ENCODE measurements at places on chromosomes 4 and X.

- DNase-seq = peak; percentile 57
Measured at GRCh38 chrX:38717871-38718270, 83.4 kb upstream of the MID1IP1 start.

- DNase-seq = no peak
Measured at GRCh38 chr4:6492027-6492590, 19.7 kb upstream of the PPP2R2C start.

GRCh38 chr4:51830156-51830720, 12.7 kb upstream of the DCUN1D4 start:
- no peak for DNase-seq

- no peak for DNase-seq
Measured at GRCh38 chrX:98338544-98338943, 1454.8 kb downstream of the RPA4 start.

DNA sequence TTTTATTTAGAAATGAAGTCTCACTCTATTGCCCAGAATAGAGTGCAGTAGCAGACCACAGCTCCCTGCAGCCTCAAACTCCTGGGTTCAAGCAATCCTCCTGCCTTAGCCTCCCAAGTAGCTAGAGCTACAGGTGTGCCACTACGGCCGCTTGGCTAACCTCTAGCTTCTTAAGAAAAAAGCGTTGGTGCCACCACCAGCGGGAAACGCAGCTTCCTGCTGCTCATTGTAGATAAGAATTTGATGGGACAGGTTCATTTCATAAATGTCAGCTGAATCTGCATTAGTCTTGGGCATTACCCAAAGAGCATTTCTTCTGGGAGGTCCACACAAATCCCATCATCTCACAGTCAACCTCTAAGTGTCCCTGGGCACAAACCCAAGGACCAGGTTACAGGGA, 33.2 kb upstream of the NAP1L5 start:
- no peak for DNase-seq

GRCh38 chr4:1338752-1339414, 8.1 kb upstream of the UVSSA start:
- DNase-seq = no peak

- no peak for DNase-seq
Measured at GRCh38 chr4:13484749-13485221, 645 bp upstream of the RAB28 start.

GRCh38 chrX:136431625-136432024, 56.1 kb upstream of the BRS3 start:
- DNase-seq = no peak

- DNase-seq = no peak
Measured at GRCh38 chrX:154472685-154473632, 6.1 kb downstream of the LAGE3 start.

DNA sequence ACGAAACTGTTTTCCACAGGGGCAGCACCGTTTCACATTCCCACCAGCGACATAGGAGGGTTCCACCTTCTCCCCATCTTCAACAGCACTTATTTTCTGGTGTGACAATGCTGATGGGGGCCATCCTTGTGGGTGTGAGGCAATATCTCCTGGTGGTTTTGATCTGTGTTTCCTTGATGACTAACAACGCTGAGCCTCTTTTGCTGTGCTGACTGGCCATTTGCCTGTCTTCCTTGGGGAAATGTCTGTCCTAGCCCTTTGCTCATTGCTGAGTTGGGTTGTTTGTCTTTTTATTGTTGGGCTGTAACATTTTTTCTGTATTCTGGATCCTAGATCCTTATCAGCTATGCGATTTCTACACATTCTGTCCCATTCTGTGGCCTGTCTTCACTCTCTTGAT, 33.7 kb downstream of the ATP2B3 start:
- DNase-seq = no peak

DNA sequence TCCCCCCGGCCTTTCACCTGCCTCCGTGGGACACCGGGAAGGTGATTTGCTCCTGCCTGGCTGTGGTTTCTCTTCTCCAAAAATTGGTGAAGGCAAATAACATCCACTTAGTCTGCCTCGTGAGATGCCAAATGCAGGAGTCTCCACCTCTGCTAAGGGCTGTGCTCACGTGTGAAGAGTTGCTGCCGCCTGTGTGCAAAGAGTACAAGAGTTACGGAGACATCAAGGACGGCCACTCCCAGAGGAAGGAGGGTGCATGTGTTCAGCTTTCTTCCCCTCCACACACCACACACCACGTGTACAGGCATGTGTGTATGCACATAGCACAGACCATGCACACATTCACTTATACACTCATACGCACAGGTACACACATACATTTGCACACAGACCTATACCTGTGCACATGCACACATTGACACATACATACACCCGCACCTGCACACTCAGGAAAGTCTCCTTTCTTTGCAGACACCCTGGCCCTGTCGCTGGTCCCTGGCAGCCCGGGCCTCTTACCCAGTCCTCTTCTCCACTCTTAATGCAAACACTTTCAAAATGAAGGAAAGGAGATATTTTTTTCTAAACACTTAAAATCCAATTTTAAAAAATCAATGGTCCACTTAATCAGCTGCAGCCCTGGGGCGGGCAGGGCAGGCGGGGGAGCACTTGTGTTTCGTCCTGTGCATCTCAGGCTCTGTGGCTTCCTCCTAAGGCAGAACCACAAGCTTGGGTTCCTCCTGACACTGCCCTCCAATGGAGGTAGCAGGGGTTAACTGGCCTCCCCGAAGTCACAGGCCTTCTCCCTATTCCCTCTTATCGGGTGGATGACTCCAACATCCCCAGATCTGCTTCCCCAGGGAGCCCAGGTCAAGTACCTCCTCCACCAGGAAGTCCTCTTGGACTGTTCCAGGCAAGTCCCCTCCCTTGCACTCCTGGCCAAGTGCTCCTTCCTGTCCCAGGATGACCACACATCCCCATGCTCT, 103.0 kb downstream of the CPZ start:
- no peak for DNase-seq

DNA sequence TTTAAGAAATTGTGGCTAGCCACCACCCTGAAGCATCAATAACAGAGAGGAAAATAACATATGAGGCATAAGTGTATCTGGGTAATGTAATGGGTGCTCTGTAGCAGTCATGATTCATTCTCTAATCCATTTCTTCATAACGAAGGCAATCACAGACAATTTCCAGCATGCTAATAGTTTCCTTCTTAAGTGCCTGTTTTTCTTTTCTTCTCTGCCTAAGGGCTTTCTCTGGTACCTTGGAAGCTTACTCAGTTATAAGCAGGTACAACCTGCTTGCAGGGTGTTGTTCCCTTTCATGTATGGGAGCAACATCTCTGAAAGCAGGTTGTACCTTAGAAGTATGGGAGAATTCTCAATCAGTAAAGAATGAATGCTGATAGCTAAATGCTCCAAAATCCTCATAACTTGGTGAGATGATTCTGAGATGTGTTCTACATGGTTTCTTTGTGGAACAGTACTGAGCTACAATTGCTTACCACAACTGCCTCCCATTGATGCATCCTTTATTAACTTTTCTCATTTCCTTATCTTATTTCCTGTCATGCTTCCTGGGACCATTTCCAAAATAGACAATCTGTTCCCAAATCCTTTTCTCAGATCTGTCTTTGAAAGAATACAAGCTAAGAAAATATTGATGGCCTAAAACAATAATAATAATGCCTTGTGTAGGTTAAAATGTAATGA, 247.6 kb downstream of the PAPSS1 start:
- no peak for DNase-seq

- no peak for DNase-seq
Measured at GRCh38 chr4:88817740-88818139, 120.1 kb upstream of the NAP1L5 start.

DNA sequence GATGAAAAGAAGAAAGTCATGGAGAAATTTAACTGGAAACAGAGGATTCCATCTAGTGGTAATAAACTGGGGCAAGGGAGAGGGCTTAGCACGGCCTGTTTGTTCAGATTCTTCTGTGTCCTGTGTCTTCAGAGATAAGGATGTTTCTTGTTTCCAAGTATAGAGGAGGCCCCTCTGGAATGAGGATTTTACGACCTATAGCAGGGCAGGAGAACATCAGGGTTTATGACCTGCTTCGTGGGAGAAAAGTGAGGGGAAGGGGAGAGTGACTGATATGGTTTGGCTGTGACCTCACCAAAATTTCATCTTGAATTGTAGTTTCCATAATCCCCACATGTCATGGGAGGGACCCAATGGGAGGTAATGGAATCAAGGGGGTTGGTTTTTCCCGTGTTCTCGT, 93.0 kb upstream of the LDB2 start:
- DNase-seq = no peak
